Globus pallidus (tissue), 1 donor: ENCODE measurements at places on chromosomes 13 and 19.

- DNase-seq, result peak; percentile 68
These were observed 77.8 kb downstream of the TUBGCP3 start for GRCh38 chr13:112510002-112510780.

- no peak for DNase-seq
These were observed 8.8 kb upstream of the CACNG6 start for GRCh38 chr19:53982611-53983010.

GRCh38 chr19:40444000-40444824 is at the start of gene SERTAD3:
Gene SERTAD3, minus strand, starts transcription at chr19:40444335. Its CDS starts 2,255 bp downstream, at chr19:40442080.
- DNase-seq, result peak; percentile 97

GRCh38 chr13:103000157-103000556 is 66.1 kb downstream of the SLC10A2 start:
- DNase-seq, result no peak

- no peak for DNase-seq
These were observed 39.6 kb downstream of the LTBP4 start for GRCh38 chr19:40640744-40641143.

- peak; percentile 49 for DNase-seq
These were observed 20.6 kb upstream of the USP29 start for GRCh38 chr19:57099199-57099661.

GRCh38 chr13:100245104-100245503 is 156.2 kb downstream of the PCCA start:
- DNase-seq, result no peak

- no peak for DNase-seq
These were observed 36.9 kb downstream of the CARS2 start for GRCh38 chr13:110669036-110669435.

DNA sequence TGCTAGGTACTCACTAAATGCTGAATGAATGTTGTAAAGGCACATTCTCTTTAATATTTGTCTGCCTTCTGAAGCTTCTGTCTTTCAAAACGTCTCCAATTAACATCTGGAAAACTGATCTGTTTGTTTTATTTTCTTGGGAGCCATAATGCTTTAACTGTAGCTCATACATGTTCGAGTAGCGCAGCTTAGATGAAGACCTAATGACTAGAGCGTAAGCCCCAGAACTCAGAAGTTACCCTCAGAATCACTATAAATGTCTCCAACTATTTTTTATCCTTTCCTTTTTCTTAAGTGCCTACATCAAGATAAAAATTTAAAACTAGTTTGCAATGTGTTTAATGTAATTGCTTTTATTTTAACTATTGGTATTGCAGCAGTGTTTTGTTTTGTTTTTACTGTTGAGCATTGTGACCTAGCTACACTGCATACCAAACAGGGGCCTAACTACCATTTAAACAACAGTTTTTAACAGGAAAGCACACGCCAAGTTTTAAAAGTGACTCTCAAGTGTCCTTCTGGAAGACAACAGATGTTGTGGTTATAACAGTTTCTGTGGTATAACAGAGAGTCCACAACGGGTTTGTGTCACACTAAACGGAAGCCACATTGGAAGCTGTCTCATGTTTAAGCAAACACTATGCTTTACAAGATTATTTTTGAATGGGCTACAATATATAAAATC is 42.0 kb downstream of the MRPL57 start:
- DNase-seq, result no peak

- DNase-seq, result no peak
These were observed 440.3 kb downstream of the IRS2 start for GRCh38 chr13:109346060-109346459.

DNA sequence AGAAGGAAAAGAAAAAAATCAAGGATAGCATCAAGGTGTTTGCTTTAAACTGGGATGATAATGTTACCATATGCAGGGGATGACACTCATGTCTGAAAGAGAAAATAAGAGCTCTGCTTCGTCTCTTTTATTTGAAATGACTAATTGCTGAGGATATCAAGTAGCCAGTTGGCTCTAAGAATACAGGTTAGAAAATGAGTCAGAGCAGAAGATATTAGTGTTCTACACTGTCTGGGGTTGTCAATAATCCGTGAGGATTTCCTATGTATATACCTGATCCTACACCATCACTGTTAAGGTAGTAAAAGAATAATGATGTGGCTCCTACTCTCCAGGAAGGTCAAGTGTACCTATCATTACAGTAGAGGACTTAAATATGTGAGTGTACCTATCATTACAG is 562.5 kb downstream of the GPC6 start:
- no peak for DNase-seq

GRCh38 chr13:100389617-100390016 is 199.0 kb downstream of the GGACT start:
- DNase-seq, result no peak

- no peak for DNase-seq
These were observed 27.7 kb upstream of the UBL3 start for GRCh38 chr13:29878101-29878500.

GRCh38 chr19:1081301-1082164 is 13.6 kb downstream of the POLR2E start:
- no peak for DNase-seq

- no peak for DNase-seq
These were observed 7.8 kb downstream of the DIAPH3 start for GRCh38 chr13:60155978-60156377.

- DNase-seq, result no peak
These were observed 24.1 kb downstream of the MCF2L start for GRCh38 chr13:112992931-112993680.

DNA sequence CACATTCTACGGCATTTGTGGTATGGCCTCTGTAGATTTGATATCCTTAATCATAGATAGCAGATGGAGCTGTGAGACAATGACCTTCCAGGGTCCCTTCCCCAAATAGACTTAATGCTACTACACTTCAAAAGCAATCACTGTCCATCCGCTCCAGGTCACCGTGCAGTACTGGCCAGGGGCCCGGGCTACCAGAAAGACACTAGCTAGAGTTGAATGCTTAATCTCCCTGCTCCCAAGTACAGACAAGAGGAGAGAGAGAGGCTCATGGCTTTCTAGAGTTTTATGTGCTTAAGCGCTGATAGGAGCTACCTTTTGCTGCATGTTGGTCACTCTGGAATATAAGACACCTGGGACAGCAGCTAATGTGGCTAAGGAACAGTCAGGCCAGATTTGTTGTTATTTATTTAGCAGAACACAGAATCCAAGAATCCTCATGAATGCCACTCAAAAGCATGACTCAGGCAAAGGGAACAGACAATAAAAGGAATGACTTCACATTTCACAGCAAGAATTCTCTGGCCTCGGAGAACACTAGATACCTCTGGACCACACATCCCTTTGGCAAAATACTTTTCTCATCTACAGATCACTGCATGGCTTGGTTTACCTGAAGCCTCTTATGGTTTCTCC is 165.0 kb downstream of the LACC1 start:
- no peak for DNase-seq

GRCh38 chr19:17306285-17306714 is 628 bp downstream of the MRPL34 start:
- DNase-seq, result no peak

- no peak for DNase-seq
These were observed 63.2 kb upstream of the RGCC start for GRCh38 chr13:41394166-41394565.

DNA sequence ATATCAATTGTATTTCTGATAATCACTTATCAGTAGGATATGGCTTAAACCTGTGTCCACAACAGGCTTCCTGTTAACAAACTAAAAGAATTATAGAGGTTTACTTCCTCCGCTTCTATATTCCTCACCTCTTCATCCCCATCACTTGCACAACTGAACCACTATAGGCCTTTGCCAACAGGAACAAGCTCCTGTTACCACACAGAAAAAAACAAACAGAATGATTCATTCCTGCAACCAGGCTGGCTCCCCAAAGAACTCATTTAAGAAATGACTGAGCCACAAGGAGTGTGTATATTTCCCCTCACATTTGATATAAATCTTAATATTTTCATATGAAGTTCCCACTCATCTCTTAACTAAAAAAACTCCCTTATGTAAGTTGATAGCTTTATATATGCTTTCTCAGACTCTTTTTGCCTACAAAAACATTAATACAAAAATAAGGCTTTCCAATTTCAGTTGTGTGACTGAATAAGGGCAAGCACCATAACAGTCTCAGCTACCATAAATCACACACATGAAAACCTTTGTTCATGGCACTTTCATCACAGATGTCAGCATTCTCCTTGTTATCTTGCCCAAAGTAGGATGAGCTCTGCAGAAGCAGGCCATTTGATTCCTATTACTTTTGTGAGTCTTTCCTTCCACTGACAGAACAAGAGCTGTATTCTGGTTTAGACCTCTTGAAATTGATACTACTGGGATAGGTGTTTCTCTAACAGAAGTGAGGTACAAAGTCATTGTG is 366.8 kb downstream of the SLITRK1 start:
- no peak for DNase-seq

DNA sequence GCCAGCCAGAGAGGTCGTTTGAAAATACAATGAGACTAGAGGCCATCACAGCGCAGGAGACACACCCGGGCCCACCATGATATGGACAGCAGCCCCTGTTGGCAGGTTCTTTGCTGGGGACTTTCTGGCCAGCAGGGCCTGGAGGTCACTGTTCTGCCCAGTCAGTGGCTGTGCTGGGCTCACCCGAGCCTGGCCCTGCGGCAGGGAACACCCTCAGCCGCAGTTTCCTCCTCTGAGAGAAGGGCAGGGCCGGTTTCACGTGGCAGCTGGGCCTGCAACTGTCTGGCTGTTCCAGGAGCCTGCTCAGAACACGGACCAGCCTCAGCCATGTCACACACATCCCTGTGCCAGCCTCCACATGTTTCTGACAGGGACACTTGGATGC is 39.4 kb downstream of the ADPRHL1 start:
- no peak for DNase-seq

DNA sequence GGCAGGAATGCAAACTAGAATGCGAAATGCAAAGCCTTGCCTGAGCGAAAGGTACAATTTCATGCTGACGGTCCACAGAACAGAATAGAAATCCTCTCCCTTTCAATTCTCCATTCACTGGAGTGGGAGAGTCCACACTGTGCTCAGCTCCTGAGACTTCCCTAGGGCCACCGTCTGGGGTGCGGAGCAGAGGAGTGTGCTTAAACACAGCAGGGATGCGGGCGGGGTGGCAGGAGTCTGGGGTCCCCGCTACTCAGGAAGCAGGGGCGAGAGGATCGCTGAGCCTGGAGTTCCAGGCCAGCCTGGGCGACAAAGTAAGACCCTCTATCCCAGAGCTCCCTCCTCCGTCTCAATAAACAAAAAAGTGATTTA is 552 bp upstream of the ZNF816 start:
- peak; percentile 15 for DNase-seq

GRCh38 chr13:31209172-31209840 is 9.5 kb downstream of the B3GLCT start:
- peak; percentile 52 for DNase-seq
